ENCODE measurements at places on chromosomes 3 and 15. TPM values are rescaled to one million over a fixed set of nuclear protein-coding genes. Genes with fewer than 3 reads are reported as not detected.
A peak's percentile ranks its signal among the peaks of the same experiment; 100 is the strongest.

Gene LRRC31
- 0.70 TPM for total RNA-seq

DNA sequence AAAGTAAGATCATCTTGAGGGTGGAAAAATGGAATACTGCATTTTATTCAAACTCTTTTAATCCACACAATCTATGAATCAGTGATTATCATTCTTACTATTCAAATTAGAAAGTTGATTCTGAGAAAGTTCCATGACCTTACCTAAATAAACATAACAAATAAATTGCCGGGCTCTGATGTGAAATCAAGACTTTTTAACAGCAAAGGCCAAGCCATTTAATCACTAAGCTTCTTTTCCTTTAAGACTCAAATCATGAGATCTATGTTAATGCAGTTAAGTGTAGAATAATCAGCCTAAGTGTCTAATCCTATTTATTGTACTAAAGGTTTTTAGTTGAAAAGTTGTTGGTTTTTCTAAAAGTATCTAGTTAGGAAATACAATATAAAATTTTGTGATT is 857.0 kb downstream of the SI start:
- no peak for DNase-seq

Gene TGM5
- total RNA-seq = not detected

Gene CYP8B1
- total RNA-seq = not detected

GRCh38 chr15:28887339-28888174 is 1.8 kb downstream of the APBA2 start:
- DNase-seq = no peak

DNA sequence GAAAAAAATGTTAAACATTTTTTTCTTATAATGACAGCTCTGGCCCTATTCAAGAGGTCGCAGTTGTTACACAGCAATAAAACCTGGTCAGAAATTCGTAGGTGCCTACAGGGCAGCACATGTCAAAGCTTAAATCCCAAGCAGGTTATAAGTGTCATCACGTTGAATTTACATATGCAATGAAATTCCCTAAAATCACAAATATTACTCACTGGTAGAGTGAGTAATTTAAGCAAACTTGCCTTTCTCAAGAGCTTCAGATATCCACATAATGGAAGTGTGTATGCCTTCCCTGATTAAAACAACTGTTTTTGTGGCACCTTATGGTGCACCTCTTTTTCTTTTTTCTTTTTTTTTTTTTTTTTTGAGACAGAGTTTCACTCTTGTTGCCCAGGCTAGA is 90.7 kb upstream of the FNDC3B start:
- DNase-seq = no peak

DNA sequence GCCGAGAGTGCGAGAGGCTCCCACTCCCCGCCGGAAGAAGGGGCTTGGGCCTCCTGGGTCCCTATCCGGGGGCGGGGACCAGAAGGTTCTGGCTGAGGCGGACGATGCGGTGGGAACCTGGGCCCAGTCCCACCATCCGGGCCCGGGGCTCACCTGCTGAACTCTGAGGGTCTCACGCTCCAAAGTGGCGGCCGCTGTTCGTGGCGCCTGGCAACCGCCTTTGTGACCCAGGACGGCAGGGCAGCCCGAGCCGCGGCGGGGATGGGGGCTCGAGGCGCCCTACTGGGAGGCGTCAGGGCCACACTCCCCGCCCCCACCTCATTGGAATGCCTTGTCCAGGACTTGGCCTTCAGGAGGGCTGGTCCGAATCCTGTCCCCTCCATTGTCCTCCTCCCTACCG is at the start of gene FANCD2OS:
TSS of gene FANCD2OS (minus strand) at position 165 of the 400 bp plus-strand sequence. CDS start 3,481 bp downstream, outside the sequence.
- no peak for DNase-seq

Gene TLR9
- total RNA-seq = not detected

- peak; percentile 40 for DNase-seq
These were observed 36.7 kb downstream of the CIP2A start for GRCh38 chr3:108552267-108553159.

Data from Caco-2 (cell line).